ENCODE measurements at places on chromosomes 2 and 18.

DNA sequence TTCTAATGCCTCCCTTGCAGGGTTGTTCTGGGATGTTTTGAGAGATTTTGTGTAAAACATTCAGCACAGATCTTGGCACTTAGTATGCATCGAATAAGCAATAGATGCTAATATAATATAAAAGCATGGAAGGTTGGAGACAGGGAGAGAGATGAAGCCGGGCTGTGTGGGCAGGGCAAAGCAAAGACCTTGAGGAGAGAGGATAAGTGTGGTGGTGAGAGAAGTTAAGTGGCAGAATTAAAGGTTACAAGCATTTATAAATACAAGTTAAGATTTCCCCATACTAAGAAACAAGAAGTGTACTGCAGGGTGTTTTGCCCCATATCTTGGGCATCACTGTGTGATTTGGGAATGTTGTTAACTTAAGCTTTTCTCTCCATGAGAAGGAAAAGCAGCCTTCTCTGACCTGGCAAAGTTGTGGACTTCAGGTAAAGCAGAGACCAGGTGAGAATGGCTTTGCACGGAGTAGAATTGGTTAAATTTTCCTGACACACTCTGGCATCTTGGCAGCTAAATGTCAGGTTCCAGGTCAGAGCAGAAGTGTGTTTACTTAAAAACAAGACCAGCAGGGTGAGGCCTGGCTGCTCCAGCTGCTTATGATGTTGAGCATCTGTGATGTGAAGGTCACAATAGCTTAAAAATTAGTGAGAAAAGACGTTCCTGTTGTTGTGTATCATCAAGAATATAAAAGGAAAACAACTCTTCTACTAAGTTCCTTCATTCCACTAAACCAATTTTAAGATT, 288.5 kb upstream of the HNMT start:
- DNase-seq, result no peak

GRCh38 chr2:173580956-173581355, 226.3 kb downstream of the CDCA7 start:
- no peak for DNase-seq

GRCh38 chr2:38981670-38982357, 92.1 kb downstream of the ARHGEF33 start:
- no peak for DNase-seq

- DNase-seq, result no peak
Observed at GRCh38 chr2:200383380-200384110, 77.1 kb downstream of the SPATS2L start.

Data from activated CD8-positive, alpha-beta memory T cell treated with anti-CD3 and anti-CD28 coated beads for 24 hours (primary cell).